ENCODE measurements at places on chromosomes 3 and 15. TPM values are rescaled to one million over a fixed set of nuclear protein-coding genes. Genes with fewer than 3 reads are reported as not detected.
A peak's percentile ranks its signal among the peaks of the same experiment; 100 is the strongest.

DNA sequence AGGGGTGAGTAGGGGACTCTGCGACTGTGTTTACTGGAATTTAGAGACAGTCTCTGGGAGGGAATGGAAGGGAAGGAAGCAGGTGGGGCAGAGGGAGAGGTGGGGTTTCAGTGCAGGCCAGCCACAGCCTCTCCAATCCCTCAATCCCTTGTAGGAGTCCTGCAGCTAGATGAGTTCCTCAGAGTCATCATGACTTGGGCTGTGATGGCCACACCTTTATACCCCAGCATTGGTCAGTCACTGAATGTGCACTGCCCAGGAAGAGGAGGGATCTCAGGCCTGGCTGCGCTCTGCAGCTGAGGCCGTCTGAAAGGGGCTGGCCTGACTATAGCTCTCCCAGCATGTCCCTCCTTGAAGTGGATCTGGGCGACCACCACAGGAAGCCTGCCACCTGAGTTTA, 67.3 kb upstream of the GLCE start:
- DNase-seq, result no peak

- no peak for DNase-seq
Observed at GRCh38 chr15:56804938-56805337, 71.6 kb upstream of the ZNF280D start.

DNA sequence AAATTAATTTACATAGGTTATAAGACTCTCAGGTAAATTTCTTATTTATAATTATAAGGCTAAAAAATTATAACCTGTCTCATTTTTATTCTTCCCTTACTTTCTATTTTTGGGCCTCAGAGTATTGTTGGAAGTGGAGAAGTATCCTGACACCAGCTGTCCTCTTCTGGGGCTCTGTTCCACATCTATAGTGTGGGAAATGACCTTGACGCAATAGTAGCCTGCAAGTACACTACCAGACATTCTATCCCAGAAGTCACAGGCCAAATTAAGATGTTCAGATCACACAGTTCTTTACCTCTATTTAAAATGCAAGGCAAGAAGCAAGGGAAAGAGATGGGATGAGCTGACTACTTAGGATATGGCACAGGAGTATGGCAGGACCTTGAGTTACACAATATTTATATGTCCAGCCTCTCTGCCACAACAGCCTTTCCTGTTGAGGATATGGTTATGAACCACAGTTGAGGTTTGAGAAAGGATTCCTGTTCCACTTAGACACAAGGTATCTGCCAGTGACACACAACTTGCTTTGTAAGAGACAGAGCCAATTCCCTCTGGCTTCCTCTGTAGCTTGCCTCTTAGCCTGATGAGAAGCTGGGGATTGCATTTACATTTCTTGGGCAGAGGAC, 158.0 kb upstream of the IL12A start:
- no peak for DNase-seq

Gene ROPN1B
- 0.46 TPM for total RNA-seq

- DNase-seq, result no peak
Observed at GRCh38 chr3:129756871-129757270, 136.6 kb downstream of the TMCC1 start.

Gene STRIT1
- 0.31 TPM for total RNA-seq

GRCh38 chr3:72558001-72558400, 290.2 kb downstream of the SHQ1 start:
- no peak for DNase-seq

Gene BBX
- 15.0 TPM for total RNA-seq

Gene GOLGA6L25
- not detected for total RNA-seq

DNA sequence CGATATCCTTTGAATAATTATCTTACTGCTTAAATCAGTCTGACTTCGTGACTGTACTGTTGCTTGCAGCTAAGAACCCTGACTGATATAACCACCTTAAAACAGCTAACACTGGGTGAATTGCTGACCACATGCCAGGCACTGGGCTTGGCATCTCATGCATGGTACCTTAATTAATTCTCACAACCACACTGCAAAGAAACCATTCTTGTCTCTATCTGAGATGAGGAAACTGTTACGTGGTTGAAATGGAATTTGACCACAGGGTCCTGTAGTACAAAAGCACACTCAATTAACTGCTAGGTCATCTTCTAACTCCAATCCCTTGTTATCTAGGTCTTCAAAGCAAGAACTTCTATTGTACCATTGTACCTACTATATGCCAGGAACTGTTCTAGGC, 92.7 kb upstream of the PRICKLE2 start:
- no peak for DNase-seq

Gene ISLR2
- total RNA-seq, result not detected

Gene FBXO40
- not detected for total RNA-seq

Gene NIT2
- 106 TPM for total RNA-seq

- DNase-seq, result no peak
Observed at GRCh38 chr15:67821784-67822440, 3.4 kb upstream of the SKOR1 start.

- DNase-seq, result no peak
Observed at GRCh38 chr15:78561490-78561889, 3.8 kb upstream of the CHRNA5 start.

DNA sequence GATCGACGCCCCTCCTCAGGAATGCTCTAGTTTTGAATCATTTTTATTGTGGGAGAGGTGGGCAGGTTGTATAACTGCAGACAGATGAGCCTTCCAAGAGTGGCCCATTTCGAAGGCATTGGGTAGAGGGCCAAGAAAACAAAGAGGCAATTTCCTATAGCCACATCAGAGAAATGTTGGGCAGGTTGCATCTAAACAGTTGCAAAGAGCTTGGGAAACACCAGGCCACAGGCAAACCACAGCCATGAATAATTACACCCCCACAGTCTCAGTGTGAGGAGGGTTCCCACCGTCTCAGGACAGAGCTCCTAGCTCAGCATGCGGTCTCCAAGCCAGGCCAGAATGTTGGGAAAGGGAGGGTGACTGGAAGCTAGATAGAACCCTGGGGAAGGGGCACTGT, 257.3 kb downstream of the ABHD5 start:
- no peak for DNase-seq

Gene FGF7
- 0.29 TPM for total RNA-seq

Gene GATA2
- 0.66 TPM for total RNA-seq

Gene DAZL
- total RNA-seq, result not detected

DNA sequence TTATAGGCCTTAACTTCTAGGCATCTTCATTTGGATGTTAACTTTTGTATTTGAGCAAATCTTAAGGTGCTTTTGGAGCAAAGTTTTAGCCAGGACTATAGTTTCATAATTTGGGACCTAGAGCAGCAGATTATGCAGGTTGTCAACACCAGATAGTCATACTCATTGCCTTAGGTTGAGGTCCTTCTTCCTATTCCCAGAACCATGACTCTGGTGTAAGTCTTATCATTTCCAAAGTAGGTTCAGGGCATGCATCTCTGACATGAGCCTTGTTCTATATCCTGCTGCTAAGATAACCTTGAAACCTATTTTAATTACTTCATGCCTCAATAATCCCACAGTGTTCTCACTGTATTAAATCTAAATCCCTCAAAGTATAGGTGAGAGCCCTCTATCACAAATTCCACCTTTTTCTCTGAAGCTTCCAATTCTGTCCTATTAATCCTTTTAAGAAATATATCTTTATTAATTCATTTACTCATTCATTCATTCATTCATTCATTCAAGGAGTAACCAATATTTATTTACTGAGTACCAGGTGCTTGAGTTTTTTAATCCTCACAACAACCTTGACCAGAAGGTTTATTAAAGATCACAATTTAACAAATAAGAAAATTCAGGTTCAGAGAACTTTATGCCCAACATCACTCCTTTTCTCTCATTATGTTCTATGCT, 2.7 kb upstream of the FNDC3B start:
- DNase-seq, result no peak

GRCh38 chr3:115081444-115081843, 65.6 kb downstream of the ZBTB20 start:
- DNase-seq, result no peak

GRCh38 chr3:124467980-124468902, 262.0 kb upstream of the UMPS start:
- DNase-seq, result peak; percentile 61

GRCh38 chr3:13373975-13374586, 46.0 kb downstream of the NUP210 start:
- no peak for DNase-seq

GRCh38 chr15:21269121-21269520, 171.2 kb downstream of the POTEB3 start:
- no peak for DNase-seq

- DNase-seq, result no peak
Observed at GRCh38 chr15:51111061-51111460, 16.4 kb upstream of the TNFAIP8L3 start.
